Naive thymus-derived CD4-positive, alpha-beta T cell (primary cell): ENCODE measurements at places on chromosomes 5 and 9.

DNA sequence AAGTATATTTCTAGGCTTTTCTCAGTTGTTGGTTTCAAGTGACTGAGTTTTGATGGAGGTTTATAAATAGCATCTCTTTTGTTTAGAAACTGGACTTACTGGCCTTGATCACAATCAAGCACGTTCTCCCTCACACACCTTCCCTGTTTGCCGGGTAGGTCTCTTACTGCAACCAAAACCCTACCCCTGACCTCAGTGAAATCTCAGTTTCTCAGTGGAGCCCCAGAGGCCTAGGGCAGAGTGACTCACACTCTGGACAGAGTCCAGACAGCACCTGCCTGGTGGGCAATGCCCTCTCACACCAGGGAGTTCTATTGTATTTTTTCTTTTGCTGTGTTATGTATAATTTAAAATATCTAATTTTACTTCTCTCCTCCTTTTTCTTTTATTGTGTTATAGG lies 48.4 kb upstream of the EPB41L4B start:
- no peak for DNase-seq

GRCh38 chr5:159096243-159096923 lies 3.3 kb downstream of the EBF1 start:
- no peak for DNase-seq

DNA sequence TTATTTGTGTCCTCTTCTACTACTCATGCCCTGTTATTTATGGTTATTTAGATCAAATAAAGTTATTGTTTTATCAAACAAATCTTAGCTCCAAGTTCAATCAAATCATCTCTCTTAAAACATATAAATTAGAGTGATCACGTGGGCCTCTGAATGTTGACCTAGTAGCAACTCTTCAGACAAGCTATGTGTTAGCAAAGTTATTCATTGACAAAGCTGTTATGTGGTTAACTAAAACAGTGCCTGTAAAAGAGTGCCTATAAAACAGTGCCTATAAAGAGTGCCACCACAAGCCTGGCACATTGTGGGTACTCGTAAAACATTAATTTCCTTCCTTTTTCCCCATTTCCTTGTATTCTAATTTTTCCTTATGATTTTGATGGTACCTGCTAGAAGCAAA lies 421.9 kb downstream of the HCN1 start:
- DNase-seq, result no peak

DNA sequence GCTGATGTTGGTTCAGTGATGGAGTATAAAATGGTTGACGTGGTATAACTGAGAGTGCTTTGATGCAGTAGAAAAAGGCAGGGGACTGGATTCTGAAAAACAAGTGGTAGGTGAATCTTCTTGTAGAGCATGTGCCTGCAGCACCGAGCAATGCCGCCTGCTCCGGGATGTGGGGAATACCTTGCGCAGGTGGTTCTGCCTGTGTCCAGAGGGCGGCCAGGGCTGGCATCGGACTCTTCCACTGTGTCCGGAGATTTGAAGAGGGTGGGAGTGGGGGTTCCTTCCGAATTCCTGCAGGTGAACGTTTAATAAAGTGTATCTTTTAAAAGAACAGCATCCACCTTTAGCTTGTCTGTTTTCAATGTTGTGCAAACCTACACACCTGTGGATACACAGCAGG lies 238.0 kb downstream of the FANCC start:
- no peak for DNase-seq

- no peak for DNase-seq
These were observed 77.2 kb downstream of the ITGA1 start for GRCh38 chr5:52864884-52865283.
